ENCODE measurements at places on chromosomes 6 and 20.

GRCh38 chr6:6584310-6585002 is 4.1 kb upstream of the LY86 start:
- no peak for DNase-seq

GRCh38 chr20:56427797-56428196 is 15.7 kb downstream of the CASS4 start:
- DNase-seq = no peak

DNA sequence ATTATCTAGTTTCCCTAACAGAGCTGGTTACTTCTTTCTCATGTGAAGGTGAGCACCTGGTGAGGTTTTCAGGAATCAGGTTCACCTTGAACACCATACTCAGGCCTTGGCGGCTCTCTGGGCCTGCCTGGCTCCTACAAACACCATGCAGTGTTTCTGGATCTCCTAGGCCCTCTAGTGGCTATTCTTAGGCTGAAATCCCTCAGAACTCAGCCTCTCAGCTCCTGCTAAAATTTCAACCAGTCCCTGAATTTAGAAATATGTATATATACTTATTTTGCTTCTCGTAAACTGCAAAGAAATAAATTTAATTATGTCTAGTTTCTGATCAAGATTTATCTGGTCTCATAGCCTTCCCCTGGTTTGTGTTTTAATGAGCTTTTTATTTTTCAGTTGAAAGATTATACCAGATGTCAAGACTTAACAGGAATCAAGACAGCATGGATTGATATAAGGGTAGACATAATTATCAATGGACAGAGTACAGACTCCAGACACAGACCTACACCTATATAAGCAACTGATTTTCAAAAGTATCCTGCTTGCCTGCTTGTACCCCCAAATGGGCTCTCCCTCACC is 55.9 kb downstream of the ANKEF1 start:
- no peak for DNase-seq

- no peak for DNase-seq
Observed at GRCh38 chr6:100904316-100904715, 23.2 kb upstream of the ASCC3 start.

DNA sequence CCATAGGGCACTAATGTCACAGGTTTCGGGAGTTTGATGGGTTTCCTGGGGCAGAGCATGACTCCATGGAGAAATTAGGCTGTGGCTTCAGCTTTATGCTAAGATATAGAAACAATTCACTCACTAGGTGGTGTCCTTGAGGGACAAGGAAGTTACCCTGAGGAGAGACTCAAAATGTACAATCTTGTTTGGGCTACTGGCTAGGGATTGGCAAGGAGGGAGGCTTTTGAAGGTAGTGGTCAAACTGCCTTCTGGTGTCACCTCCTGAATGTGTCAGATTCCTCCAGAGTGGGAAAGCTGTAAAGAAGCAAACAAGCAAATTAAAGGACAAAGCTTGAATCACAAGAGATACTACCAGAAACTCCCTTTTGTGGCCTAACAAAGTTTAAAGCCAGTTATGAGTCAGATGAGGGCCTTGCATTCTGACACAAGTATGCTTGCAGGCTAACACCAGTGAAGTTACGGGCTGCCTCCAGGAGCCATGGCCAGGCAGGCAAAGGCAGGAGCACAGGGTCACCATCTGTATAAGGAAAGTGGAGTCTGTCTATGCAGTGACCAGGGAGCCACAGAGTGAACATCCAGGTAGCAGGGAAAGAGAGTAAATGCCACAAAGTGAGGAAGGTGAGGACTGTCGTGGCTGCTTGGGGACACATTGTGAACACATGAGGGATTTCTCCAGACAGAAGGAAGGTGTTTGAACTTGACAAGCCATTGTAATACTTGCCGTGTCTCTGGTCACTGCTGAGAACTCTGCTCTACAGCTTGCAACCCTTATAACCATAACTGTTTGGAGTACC is 107.7 kb upstream of the DTNBP1 start:
- no peak for DNase-seq

DNA sequence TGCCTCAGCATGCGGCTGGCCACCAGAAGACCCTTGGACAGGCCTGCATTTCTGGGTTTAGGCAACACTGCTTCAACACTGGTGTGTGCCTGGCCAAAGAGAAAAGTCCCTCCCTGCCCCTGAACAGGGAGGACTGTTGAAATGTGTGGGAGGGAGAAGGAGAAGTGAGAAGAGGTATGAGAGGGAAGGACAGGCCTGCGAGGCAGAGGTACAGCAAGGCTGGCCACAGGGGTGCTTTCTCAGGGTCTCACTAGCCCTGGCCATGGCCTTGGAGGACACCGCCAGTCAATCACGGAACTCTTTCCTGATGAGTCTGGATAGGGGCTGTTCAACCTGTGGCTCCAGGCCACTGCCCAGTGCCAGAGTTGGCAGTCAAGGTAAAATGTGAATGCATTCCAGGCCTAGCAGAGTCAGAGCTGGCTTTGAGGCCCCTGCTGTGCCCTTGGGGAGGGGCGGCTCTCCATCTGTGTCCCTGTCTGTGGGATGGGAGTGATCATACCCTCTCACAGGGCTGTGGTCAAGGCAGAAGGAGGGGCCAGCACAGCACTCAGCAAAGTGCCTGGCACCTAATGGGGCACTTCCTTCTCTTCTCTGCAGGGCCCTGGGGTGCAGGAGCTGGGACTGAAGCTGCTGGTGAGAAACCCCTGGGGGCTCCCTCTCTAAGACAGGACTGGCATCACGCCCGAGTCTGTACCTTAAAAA is 43.2 kb upstream of the CDH22 start:
- DNase-seq = no peak

DNA sequence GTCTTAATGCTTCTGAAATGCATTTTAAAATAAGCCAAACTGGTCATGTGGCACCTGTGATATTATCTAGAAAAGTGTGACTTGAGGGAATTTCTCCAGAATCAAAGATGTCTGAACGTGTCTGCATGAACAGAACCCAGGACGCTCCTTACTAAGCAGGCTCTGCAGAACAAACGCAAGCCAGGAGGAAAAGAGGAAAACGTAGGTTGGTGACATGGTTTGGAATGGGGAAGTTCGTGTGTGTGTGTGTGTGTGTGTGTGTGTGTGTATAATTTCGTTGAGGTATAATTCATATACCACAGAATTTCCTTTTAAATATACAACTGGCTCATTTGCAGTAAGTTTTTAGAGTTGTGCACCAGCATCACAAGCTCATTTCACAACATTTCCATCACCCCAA is 200.5 kb upstream of the FOXQ1 start:
- DNase-seq = no peak

DNA sequence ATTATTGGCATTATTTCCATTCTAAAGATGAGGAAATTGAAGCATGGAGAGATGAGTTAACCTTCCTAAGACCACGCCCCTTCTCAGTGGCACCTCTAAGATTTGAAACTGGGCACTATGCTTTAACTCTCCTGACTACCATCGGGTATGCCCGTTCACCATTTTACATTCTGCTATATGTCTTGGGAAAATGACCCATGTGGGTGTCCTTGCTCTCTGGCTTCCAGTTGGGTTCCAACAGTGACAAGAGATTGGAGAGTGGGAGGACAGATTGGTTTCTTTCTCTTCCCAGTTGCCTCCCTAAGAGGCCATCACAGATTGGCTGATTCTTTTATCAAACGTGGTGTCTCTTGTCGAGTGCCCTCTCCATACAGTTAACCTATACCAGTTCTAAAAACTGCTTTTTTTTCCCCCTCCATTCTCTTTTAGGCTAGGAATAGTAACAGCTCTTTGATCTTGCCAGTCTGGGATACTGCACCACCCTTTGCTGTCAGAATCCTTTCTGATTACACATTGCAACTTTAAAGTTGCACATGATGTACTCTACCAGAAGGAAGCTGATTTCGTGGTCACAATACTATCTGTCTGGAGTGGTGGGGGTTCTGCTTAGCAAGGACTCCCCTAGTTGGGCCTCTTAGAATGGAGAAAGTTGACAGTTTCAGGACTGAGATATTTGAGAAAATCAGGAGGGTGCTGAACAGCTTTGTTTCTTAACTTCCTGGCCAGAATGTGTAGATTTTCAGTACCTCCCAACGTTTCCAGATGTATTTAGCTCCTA is 88.0 kb upstream of the ELOVL5 start:
- no peak for DNase-seq

- DNase-seq = no peak
Observed at GRCh38 chr6:123587838-123588545, 48.8 kb downstream of the TRDN start.

DNA sequence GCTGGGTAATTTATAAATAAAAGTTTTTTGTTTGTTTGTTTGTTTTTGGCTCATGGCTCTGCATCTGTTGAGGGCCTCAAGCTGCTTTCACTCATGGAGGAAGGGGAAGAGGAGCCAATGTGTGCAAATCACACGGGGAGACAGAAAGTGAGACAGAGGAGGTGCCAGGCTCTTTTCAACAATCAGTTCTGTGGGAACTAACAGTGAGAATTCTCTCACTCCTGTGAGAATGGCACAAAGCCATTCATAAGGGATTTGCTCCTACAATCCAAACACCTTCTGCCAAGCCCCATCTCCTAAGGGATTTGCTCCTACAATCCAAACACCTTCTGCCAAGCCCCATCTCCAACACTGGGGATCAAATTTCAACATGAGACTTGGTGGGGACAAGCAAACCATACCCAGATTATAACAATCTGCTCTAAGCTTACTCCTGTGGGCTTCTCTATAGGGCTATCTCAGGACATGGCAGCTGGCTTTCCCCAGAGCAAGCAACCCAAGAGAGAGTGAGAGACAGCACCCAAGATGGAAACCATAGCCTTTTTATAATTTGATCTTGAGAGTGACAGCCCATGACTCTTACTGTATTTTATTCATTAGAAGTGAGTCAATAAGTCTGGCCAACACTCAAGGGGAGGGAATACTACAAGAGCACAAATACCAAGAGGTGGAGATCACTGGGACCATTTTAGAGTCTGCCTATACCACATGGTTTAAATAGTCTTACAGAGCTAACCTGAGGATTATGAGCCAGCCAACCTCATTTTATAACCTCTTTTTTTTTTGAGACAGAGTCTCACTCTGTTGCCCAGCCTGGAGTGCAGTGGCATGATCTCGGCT is 22.8 kb upstream of the LRRC1 start:
- DNase-seq = no peak
